T-helper 22 cell (primary cell): ENCODE measurements at places on chromosomes 3 and 15.
A peak's percentile ranks its signal among the peaks of the same experiment; 100 is the strongest.

- no peak for DNase-seq
Observed at GRCh38 chr3:151387842-151388241, 3.3 kb upstream of the P2RY12 start.

DNA sequence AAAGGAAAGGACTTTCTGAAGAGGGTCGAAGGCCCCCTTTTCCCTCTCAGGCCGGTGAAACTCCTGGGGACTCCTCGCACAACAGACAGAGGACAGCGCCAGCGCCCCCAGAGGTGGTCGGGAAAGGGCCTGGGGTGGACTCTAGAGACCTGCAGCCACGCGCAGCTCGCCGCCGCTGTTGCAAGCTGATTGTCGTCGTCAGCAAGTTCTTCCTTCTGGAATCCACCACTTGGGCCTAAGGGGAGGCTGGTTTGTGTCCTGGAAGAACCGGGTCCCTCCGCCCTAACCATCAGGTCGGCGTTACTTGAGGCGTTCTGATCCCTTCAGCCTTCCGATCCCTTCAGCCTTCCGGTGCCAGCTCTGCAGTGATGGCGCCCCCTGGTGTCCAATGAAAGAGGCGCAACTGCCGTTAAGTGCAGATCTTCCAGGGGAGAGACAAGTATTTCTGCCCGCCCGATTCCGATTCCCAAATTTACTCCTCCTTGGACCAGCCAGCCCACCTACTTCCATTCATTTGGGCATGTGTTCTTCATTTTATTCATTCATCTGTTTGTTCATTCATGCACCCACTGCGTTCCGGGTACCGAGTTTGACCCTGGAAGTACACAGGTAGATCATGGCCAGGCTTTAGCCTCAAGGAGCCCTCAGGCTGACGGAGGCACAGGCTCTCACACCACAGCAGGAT, 77.2 kb upstream of the SLC6A11 start:
- DNase-seq: peak; percentile 31

- no peak for DNase-seq
Observed at GRCh38 chr3:61157414-61157813, 93.8 kb downstream of the FHIT start.

DNA sequence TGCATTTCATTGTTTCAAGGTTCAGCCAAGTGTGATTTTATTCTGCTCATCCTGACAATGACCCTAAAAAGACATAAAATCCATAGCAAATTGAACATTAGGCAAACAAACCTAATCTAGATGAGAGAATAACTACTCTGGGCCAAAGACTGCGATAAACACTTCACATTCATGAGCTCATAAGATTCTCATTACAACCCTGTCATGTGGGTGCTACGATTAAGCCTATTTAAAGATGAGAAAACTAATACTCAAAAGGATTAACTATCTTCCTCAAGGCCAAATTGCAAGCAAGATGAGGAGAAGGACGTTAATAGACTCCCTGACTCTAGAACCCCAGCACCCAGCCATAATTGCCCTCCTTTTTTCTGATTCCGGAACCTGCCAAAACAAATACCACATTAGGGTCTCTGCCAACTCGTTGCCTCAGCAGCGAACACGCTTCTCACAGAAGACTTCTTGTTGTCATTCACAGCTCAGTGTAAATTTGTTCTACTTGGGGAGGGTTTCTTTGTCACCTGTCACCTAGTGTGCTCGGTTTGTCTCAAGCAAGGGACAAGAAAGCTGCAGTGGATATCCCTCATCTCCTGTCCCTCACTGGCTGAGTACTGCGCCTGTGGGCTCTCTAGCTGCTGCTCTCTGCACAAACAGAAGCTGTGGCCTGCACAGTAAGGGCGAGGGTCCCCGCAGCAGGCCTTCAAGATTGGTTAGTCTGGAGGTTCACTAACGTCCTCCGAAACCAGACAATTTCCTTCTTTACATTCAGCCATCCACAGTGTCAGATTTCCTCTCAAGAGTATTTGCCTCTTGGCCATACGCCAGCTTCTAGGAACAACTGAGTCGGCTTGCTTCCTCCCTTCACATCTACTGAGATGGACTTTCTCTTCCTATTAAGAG, 200.0 kb upstream of the UBE2E2 start:
- DNase-seq: no peak

DNA sequence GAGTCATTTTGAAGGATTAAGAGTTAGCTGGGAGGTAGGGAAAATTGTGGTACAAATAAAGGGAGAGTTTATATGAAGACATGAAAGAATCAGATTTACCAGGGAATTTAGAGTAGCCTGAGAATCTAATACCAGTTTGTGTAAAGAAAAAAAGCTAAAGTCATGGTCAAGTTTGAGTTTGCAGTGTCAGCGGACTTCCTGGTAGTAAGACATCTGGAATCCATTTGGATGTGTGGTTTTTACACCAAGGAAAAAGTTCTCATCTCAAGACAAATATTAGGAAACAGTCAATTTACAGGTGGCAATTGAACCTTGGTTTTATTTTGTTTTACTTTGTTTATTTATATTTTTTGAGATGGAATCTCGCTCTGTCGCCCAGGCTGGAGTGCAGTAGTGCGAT, 1.5 kb upstream of the P2RY12 start:
- DNase-seq: no peak

DNA sequence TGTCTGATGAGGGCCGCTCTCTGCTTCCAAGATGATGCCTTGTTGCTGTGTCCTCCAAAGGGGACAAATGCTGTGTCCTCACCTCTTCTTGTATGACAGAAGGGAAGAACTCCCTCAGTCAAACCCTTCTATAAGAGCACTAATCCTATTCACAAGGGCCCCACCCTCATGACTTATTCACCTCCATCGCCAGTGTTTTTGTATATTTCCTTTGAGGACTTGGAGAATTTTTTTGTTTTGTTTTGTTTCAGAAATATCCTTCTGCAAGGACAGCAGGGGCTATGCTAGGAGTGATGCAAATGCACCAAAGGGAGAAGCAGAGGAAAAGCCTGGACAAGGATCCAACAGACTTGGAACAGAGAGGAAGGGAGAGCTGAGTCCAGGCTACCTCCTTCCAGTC, 214.4 kb downstream of the TLE3 start:
- DNase-seq: no peak

- no peak for DNase-seq
Observed at GRCh38 chr3:58628823-58629562, 37.6 kb downstream of the FAM3D start.

DNA sequence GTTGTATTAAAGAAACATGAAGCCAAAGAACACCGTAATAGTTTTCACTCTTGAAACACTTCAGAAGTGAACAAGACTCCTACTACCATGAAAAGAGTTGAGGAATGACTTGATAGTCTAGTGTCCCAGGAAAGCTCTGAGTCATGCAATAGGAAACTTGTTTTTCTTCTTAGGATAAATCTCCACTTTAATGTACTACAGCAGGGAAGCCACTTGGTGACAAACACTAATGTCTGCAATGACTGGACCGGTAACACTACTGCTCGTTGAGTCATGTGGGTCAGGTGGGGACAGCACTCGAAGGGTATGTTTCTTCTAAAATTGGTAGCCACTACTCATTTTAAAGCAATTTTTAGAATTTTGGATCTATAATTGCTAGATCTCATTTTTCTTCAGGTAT, 291.7 kb upstream of the CNTN3 start:
- no peak for DNase-seq

DNA sequence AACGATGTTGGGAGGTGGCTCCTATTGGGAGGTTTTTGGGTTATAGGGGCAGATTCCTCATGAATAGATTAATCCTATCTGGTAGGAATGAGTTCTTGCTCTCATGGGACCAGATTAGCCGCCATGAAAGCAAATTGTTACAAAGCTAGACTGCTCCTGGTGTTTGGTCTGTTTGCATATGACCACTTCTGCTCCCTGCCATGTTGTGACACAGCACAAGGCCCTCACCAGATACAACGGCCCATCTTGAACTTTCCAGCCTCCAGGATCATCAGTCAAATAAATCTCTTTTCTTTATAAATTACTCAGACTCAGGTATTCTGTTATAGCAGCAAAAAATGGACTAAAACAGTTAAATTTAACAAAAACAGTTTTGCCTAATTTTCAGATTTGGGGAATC, 34.4 kb downstream of the TRIM42 start:
- no peak for DNase-seq

- DNase-seq: no peak
Observed at GRCh38 chr3:15403495-15403894, 23.8 kb downstream of the METTL6 start.

DNA sequence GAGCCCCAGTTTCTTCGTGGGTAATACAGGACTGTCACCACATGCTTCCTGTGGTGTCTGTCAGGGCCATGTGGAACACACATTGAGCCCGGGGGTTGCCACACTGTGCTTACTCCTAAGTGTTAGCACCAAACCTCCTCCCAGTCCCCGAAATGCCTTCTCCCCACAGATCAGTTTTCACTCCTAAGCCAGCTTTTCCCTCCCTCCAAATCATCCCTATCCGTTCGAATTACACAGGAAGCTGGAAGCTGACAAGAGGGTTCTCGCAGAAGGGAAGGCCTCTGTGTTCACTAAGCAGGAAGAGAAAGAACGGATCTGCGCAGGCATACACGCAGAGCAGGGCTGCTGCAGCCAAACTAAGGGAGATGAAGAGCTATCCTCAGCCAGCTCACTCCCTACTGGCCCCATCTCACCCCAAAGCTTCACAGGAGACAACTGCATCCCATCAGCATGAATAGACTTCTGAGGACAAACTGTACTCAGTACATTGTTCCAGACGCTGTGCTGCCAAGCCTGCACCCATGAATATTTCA, 32.3 kb downstream of the XXYLT1 start:
- no peak for DNase-seq
